ENCODE measurements at places on chromosomes 13 and 19.

- DNase-seq, result no peak
Observed at GRCh38 chr13:30366088-30366487, 56.2 kb upstream of the UBE2L5 start.

DNA sequence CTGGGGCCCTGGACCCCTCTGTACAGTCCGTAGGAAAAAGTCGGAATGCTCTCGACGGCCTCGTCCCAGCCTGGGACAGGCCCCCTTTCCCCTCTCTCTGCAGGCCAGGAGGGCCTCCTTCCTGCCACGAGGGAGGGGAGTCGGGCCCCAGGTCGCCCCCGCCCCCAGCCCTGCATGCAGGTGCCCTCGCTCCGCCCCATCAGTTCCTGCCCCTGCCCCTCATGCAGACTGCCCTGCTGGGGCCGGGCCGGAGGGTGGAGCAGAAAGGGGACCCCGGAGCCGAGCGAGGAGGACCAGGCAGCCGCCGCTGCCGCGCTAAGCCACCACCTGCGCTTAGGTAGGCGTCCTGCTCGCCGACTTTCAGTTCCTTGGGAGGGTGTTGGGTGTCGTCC is 7.3 kb downstream of the LYL1 start:
- DNase-seq, result no peak

DNA sequence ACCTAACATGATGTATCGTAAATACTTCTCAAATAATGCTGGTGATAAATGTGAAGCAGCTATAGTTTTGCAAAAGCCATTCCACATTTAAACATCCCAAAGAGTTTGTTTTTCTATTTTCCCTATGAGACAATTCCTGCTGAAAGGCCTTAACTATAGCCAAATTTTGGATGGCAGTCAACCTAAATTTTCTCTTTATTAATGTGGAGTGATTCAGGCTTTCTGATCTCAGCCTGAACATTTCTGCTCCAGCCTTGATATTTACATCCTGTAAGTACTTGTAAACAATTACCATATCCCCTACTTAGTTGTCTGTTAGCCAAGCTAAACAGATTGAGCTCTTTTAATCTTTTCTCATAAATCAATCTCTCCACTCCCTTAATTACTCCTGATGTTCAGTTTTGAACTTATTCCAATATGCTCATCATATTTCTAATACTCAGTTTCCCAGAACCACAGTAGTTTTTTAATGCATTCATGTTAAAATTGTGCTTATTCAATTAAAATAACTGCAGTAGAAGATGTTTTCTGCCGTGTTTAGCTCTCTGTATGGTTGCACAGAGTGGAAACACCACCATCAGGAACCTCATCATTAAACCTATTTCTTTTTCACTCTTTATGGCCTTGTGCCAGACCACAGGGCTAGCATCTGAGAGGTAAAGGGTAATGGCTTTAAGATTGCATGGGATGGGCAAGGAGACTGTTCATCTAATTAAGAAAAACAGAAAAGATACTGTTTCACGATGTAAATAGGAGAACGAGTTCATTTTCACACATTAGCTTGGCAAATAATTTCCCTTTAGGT is 1235.2 kb upstream of the SLC10A2 start:
- peak; percentile 25 for DNase-seq

DNA sequence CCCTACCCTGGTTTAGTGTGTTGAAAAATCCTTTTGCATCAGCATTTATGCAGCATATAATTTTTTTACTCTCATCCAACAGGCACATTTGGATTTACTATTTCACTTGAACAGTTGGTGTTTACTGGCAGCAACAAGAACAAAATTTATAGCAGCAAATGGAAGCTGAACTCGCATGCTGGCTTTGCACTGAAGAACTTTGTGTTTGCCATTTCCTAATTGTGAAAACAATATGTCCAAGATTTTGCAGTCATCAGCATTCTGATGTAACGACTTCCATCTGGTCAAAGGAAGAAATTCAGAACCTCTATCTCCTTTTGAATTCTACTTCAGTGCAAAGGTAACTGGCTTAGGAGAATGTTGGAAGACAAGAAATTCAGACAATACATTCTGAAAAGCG is 131.0 kb downstream of the DLEU7 start:
- no peak for DNase-seq

DNA sequence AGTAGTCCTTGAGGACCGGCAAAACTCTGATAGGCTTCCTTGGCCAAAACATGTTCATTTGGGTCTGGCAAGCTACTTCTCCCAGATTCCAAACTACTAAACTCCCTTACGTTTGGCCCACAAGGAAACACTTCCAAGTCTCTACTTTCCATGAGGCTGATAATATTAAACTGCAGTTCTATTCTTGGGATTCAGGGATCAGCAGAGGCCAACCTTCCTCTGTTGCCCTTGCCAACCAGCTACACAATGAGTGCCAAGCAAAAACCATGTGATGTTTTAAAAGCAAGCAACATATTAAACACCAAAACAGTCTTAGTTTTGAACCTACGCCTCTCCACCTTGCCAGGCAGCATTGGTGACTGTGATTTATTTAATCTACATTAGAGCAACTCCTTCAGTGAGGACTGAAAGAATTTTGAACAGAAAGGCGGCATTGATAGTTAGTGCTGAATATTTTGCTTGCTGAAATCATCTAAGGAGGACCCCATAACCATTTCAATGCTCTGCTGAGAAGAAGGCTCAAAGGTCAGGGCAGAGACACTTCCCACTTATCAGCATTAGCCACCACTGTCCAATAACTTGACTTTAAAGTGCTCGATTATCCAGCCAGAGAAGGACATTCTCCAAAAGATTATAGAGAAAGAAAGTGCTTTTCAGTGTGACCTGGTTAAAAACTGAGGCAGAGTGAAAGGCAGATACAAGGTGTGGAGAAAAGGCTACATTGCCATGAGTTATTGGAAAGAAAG is 287.1 kb downstream of the TBC1D4 start:
- no peak for DNase-seq

GRCh38 chr13:94140027-94140426 is 339.5 kb downstream of the DCT start:
- DNase-seq, result no peak

GRCh38 chr19:43486412-43486811 is 18.1 kb downstream of the PHLDB3 start:
- DNase-seq, result no peak

DNA sequence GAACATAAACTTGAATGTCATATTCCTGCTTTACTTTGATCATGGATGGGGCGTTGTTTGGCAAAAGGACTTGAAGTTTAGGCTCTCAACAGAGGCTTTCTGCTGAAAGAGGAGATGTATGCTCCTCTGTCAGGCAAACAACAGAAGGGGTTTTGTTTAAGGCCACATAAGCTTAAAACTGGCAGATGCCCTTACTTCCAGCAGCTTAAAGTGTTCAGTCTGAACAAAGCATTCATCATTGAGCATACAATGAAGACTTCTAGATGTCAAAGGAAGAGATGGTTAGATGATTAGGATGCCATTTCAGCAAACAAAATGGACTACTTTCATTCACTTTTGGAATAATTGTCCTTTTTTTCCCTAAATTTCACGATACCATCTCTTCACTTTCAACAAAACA is 484.5 kb downstream of the SLITRK6 start:
- DNase-seq, result no peak
